ENCODE measurements at places on chromosomes 4 and X.

DNA sequence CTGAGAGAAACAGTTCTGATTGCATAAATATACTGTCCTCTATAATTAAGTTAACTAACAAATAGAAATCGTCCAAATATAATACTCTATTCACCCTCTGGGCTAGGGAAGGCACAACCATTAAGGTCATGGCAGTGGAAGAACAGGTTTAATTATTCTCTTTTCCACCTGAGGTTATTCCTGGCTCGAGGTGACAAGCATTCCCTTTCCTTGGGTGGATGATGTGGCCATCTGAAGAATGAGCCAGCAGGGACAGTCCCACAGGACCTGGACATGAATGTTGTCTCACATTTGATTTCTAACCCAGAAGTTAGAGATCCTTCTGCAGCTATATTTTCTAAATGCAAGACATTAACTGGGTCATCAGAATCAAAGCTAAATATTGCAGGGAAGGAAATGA is 5.5 kb downstream of the IBSP start:
- no peak for DNase-seq

GRCh38 chr4:148116969-148117368 is 325.2 kb downstream of the NR3C2 start:
- no peak for DNase-seq

DNA sequence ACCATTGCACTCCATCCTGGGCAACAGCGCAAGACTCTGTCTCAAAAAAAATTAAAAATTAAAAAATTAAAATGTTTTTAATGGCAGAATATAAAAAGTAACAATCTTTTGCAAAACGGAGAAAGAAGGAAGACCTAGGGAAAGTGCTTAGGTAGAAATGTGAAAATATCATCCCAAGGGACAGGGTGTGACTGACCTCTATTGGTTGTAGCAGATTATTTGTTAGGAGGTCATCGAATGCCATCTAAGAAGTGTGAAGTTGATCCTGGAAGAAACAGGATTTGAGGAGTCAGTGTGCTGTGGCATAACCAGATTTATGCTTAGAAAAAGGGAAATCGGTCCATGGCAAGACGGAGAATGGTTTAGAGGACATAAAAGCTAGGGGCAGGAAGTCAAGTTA is 18.1 kb upstream of the C4orf36 start:
- no peak for DNase-seq

DNA sequence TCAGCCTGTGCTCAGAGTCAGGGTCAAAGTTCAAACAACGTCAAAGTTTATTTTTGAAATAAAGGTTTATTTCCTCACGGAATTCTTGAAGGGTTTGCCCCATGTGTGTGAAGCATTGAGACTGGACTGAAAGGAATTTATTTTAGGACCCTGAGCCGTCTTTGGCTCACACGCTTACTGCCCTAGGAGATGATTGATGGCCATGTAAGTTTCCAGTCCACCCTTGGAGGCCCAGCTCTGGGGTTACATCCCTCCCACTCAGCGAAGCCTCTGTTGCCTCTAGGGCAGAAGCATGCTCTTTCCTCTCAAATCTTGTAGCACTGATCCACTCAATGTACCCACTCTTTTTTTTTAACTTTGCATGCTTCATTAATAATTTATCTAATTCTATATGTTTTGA is 4.5 kb upstream of the NHSL2 start:
- DNase-seq, result no peak

- peak; percentile 40 for DNase-seq
These were observed 13.1 kb upstream of the ACOT9 start for GRCh38 chrX:23756165-23756564.

DNA sequence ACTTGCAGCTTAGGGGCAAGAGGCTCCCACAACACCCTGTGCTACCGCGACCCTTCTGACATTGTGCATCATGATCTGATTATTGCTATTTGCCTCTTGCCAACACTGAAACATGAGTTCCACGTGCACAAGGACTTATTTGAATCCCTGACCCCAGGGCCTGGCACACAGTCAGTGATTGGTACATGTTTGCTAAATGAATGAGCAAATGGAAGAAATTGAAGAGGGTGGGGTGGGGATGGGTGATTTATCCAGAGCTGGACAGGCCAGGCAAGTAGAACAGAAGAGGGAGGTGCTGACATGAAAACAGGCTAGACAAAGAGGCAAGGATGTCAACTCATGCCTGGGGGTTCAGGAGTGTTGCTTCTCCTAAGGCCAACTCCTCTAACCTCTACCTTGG is 24.9 kb upstream of the RPL39 start:
- DNase-seq, result no peak

- DNase-seq, result no peak
These were observed 31.6 kb upstream of the HUWE1 start for GRCh38 chrX:53718073-53718472.

GRCh38 chr4:181259081-181259709 is 984.0 kb upstream of the TENM3 start:
- no peak for DNase-seq

GRCh38 chr4:143186649-143187048 is 1.9 kb downstream of the USP38 start:
- no peak for DNase-seq

DNA sequence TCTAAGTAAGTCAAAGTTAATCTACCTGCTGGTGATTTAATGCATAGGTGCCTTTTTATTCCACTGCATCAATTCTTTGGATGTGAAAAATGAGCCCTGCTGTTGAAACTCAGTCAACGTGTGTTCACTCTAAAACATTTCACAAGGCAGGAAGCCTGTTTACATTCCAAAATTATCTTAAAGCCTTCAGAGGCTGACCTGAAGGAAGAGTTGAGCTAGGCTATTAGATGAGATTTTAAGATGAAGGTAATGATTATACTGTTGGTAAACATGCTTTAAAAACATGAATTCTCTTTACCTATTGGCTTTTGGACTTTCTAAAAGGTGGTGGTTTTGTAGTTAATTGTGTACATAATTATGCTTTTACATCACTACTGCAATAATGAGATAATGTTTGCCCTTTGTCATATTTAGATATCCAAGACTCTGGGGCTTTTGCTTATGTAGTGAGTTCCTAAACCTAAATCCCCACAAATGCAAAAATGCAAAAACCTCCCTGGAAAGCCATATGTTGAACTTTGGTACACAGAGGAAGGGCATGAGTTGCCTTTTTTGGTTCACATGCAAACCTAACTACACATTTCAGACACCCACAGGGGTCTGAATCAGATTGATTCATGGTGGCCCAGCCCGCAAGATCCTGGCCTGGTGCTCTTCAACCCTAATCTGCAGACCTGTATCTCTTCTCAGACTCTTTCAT is 92.3 kb downstream of the KLHL8 start:
- no peak for DNase-seq

GRCh38 chr4:30755346-30755745 is 35.2 kb downstream of the PCDH7 start:
- no peak for DNase-seq
